ENCODE measurements at places on chromosomes 11 and 22. TPM values are rescaled to one million over a fixed set of nuclear protein-coding genes. Genes with fewer than 3 reads are reported as not detected.

GRAMD1B gene
- total RNA-seq: 0.46 TPM

LARGE2 gene
- 1.4 TPM for total RNA-seq

GGTLC3 gene
- not detected for total RNA-seq

OAF gene
- total RNA-seq: 13.7 TPM

CCDC116 gene
- total RNA-seq: not detected

SYT9 gene
- 3.7 TPM for total RNA-seq

MMP7 gene
- total RNA-seq: 2.7 TPM

ASCL2 gene
- not detected for total RNA-seq

ANGPTL5 gene
- not detected for total RNA-seq

DERL3 gene
- total RNA-seq: 1.0 TPM

ZFP91 gene
- total RNA-seq: 80.4 TPM

RAB1B gene
- total RNA-seq: 256 TPM

- H3K27ac ChIP-seq: peak within 1 kb of the TSS; percentile 44
- H3K36me3 ChIP-seq: no peaks in the 10 kb centered on the region
- peak; percentile 36 for DNase-seq
- H3K27me3 ChIP-seq: no peaks in the 10 kb centered on the region
Observed at GRCh38 chr11:17351510-17352176, at the start of gene NCR3LG1. NCR3LG1 (plus strand) TSS chr11:17351800; CDS start chr11:17351970, 170 bp downstream.

DNA sequence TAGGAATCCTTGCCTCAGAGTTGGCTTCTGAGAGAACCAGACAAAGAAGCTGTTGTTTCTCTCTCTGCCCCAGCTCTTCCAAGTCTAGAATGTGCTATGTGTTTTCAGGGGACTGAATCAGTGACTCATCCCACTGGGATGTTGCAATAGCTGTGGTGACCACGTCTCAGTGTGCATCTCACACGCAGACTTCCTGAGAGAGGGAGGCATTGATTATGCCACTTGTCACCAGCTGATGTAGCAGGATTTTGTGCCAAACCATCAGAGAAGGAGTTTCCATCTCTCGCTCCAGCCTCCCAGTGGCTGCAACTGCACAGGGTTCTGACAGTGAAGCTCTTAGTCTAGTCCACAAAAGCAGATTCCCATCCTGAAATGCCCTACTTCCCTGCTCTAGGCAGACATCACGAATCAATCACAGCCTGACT, 455.8 kb downstream of the MIAT start:
- no peaks in the 10 kb centered on the region for H3K27me3 ChIP-seq
- H3K4me3 ChIP-seq: no peak overlapping the region
- H3K4me1 ChIP-seq: no peaks in the 10 kb centered on the region
- DNase-seq: no peak
- H3K27ac ChIP-seq: no peak overlapping the region

- H3K27ac ChIP-seq: no peak overlapping the region
- H3K4me1 ChIP-seq: 0 out of 2 replicates have a peak, but pooled peaks cover 8% of the 10 kb centered on the region
- H3K27me3 ChIP-seq: peaks cover 6% of the 10 kb centered on the region
- H3K4me3 ChIP-seq: no peak overlapping the region
Observed at GRCh38 chr11:69889400-69890318, 70.4 kb upstream of the FGF3 start.

DNA sequence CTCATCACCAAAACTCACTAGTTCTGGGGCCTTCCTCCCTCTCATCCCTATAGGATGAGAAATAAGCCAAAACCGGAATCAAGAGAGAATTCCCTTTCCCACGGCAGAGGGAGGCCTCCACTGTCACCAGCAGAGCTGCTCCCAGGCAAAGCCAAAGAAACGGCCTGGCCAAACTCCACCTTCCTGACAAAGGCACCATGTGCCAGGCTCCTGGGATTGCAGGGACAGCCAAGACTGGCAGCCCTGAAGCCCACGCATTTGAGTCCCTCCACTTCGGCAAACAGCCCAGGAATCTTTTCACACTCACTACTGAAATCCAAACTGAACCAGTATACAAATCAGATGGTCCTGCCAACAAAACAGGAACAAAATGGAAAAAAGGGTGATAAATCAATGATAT, 6.1 kb downstream of the SMCO4 start:
- H3K4me3 ChIP-seq: no peak overlapping the region
- H3K4me1 ChIP-seq: peaks cover 17% of the 10 kb centered on the region
- no peak overlapping the region for H3K27ac ChIP-seq

- DNase-seq: no peak
- peaks cover 36% of the 10 kb centered on the region for H3K4me1 ChIP-seq
- H3K4me3 ChIP-seq: peak overlapping the region; percentile 98
- H3K27ac ChIP-seq: peak overlapping the region; percentile 87
- H3K27me3 ChIP-seq: no peaks in the 10 kb centered on the region
Observed at GRCh38 chr11:62788991-62789390, 1.8 kb downstream of the TMEM179B start.

- H3K4me1 ChIP-seq: peaks cover 16% of the 10 kb centered on the region
- H3K27me3 ChIP-seq: no peaks in the 10 kb centered on the region
- H3K27ac ChIP-seq: peak overlapping the region; percentile 90
Observed at GRCh38 chr22:31945971-31946680, 1.8 kb downstream of the YWHAH start.

GRCh38 chr22:46769191-46769675, 6.8 kb downstream of the TBC1D22A start:
- H3K4me3 ChIP-seq: no peak overlapping the region
- peaks cover 26% of the 10 kb centered on the region for H3K4me1 ChIP-seq
- no peaks in the 10 kb centered on the region for H3K36me3 ChIP-seq
- DNase-seq: no peak

- H3K4me1 ChIP-seq: no peaks in the 10 kb centered on the region
- no peak for DNase-seq
- no peak overlapping the region for H3K27ac ChIP-seq
- no peak overlapping the region for H3K4me3 ChIP-seq
Observed at GRCh38 chr11:119763071-119763728, 34.2 kb upstream of the NECTIN1 start.

DNA sequence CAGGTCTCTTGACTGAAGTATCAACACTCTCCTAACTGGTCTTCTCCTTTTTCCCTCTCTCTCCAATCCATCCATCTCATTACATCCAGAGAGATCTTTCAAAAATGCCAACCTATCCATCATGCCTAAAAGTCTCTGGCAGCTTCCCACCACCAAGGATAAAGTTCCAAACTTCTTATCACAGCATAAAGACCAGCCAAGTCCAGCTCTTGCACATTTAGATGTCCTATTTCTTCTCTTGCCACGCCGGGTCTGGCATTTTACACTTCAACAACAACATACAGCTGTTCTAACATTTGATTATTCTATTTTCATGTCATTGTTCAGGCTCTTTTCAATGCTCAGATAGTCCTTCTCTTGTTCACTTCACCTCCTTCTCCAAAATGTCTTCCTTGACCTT, 70.6 kb downstream of the RELT start:
- no peak for DNase-seq
- no peak overlapping the region for H3K4me3 ChIP-seq
- no peaks in the 10 kb centered on the region for H3K27me3 ChIP-seq
- H3K36me3 ChIP-seq: no peaks in the 10 kb centered on the region
- no peak overlapping the region for H3K27ac ChIP-seq

GRCh38 chr11:3609416-3610265, 32.2 kb downstream of the ART5 start:
- no peak overlapping the region for H3K27ac ChIP-seq
- 0 out of 2 replicates have a peak, but pooled peaks cover 2% of the 10 kb centered on the region for H3K27me3 ChIP-seq
- no peak overlapping the region for H3K4me3 ChIP-seq

DNA sequence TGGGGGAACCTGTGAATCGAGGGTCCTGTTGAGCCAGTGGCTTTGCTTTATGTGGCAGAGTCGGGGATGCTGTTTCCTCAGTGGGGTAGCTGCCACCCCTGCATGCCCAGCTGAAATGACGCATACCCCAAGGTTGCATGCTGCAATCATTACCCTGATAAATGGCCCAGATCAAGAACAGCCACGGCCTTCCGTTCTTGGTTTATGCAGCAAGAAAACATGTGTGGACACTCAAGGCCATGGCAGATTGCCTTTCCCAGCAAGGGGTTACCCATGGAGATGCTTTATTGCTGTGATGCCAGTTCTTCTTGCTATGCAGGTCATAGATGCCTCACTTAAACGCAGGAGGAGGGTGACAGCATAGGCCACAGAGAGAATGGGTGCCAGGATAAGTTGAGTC, 14.3 kb upstream of the SREBF2 start:
- H3K4me1 ChIP-seq: no peaks in the 10 kb centered on the region
- no peak overlapping the region for H3K27ac ChIP-seq
- no peak overlapping the region for H3K4me3 ChIP-seq
- DNase-seq: no peak
- H3K36me3 ChIP-seq: no peaks in the 10 kb centered on the region
- no peaks in the 10 kb centered on the region for H3K27me3 ChIP-seq

DNA sequence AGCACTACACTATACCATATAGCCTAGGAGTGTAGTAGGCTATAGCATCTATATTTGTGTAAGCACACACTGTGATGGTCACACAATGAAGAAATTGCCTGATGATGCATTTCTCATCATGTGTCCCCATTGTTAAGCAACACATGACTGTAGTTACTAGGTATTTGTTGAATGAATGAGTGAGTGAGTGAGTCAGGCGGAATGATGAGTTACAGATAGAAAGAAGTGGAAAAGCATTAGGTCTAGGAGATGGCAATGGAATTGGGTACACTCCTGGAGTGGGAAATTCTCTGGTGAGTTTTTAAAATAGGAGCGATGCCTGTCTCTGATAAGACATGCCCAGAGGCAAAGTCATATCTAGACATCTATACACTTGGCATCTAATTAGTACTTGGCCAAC, 160.5 kb upstream of the TBCEL start:
- no peak overlapping the region for H3K4me3 ChIP-seq
- no peaks in the 10 kb centered on the region for H3K4me1 ChIP-seq
- no peak for DNase-seq
- no peak overlapping the region for H3K27ac ChIP-seq
- H3K36me3 ChIP-seq: no peaks in the 10 kb centered on the region

DNA sequence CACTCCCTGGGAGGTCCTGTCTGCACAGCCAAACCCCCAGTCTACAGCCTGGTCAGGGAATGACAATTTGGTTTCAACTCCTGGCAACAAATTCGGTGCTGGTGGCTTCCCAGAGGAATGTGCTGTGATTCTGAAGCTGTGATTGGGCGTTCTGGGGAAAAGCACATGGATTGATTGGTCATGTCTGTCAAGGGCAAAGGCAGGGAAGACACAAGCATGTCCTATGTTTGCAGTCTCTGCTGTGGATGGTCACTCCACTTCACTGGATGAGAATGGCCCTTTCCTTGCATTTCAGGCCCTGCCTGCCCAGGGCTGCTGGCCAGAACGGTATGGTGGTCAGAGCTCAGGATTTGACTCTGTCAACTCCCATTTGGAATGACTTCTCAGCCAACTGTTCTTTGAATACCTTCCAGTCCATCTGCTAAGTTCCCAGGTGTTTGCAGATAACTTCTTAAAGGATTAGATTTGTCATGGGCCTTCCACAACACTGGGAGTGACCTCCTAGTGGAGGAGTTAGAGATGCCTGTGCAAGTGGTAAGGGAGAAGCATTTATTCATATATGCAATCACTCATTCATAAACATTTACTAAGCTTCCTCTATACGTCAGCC, 42.7 kb downstream of the SGSM1 start:
- H3K27ac ChIP-seq: no peak overlapping the region
- no peak for DNase-seq
- no peaks in the 10 kb centered on the region for H3K36me3 ChIP-seq
- no peak overlapping the region for H3K4me3 ChIP-seq

DNA sequence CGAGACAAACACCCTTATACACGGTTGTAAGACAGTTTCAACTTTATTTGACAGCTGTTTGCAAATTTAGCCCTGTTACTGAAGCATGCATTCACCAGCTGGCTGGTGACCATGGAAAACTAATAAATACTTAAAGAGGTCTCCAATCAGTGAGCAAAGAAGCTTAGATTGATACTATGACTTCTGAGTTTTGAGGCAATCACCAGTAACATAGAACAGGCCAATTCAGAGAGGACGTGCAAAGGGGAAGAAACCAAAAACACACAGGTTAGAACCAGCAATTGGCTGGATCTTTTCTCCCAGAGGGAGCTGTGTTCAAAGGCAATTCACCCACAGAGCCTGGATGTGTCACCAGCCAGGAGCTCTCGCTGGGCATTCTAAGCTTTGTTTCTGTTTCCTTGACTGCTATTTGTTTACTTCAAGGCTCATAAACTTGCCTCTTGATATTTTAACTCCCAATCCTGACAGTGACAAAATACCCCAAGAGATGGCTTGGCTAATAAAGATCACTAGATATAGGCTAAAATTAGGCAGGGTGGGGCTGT, 113.6 kb upstream of the MTMR2 start:
- no peak overlapping the region for H3K4me3 ChIP-seq
- H3K27me3 ChIP-seq: no peaks in the 10 kb centered on the region
- peaks cover 9% of the 10 kb centered on the region for H3K4me1 ChIP-seq
- no peak for DNase-seq
- H3K36me3 ChIP-seq: no peaks in the 10 kb centered on the region

GRCh38 chr11:33863418-33864172, 28.3 kb downstream of the LMO2 start:
- peaks cover 2% of the 10 kb centered on the region for H3K4me1 ChIP-seq
- H3K36me3 ChIP-seq: no peaks in the 10 kb centered on the region
- H3K4me3 ChIP-seq: no peak overlapping the region
- H3K27me3 ChIP-seq: peaks cover 43% of the 10 kb centered on the region
- DNase-seq: no peak

- H3K27me3 ChIP-seq: peaks cover 2% of the 10 kb centered on the region
- H3K4me3 ChIP-seq: no peak overlapping the region
- H3K36me3 ChIP-seq: no peaks in the 10 kb centered on the region
- H3K27ac ChIP-seq: no peak overlapping the region
Observed at GRCh38 chr11:87463486-87464102, 425.9 kb downstream of the TMEM135 start.

DNA sequence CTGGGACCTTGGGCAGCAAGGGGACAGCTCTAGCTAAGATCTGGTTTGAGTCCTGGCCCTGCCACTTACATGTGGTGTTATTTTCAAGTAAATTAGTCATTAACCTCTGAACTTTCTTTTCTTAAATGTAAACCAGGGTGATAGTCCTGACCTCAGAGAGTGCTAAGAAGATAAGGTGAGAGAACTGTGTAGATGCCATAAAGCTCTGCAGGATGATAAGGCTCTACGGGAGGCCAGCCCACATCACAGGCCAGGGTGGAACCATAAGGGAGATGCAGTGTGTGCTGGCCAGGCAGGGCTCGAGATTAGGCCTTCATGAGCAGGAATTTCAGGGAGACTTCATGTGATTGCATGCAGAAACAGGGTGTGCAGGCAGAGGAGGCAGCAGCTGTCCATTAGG, 24.2 kb downstream of the NECTIN1 start:
- no peak overlapping the region for H3K4me3 ChIP-seq
- no peaks in the 10 kb centered on the region for H3K36me3 ChIP-seq
- no peaks in the 10 kb centered on the region for H3K27me3 ChIP-seq
- no peaks in the 10 kb centered on the region for H3K4me1 ChIP-seq

DNA sequence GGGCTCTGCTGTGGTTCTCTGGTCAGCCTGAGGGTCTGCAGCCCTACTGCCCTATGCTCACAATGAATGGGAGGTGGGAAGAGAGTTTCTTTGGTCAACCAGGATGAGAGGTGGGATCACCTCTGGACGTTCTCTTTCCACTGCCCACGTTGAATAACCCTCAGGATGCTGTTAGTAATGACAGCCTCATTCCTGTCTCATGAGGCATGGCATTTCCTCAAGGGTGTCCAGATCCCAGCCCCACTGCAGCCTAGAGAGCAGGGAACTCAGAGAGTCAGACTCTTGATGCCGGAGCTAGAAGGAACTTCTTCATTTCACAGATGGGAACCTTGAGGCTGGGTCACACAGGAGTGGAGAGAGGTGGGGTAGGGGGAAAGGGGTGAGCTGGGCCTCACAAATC, 196.0 kb downstream of the CEP164 start:
- H3K27ac ChIP-seq: no peak overlapping the region
- no peak for DNase-seq
- H3K36me3 ChIP-seq: no peaks in the 10 kb centered on the region
- no peak overlapping the region for H3K4me3 ChIP-seq
- no peaks in the 10 kb centered on the region for H3K27me3 ChIP-seq
- no peaks in the 10 kb centered on the region for H3K4me1 ChIP-seq
